ENCODE measurements at places on chromosomes 5 and 9. TPM values are rescaled to one million over a fixed set of nuclear protein-coding genes. Genes with fewer than 3 reads are reported as not detected.

Gene SLC6A19
- not detected for total RNA-seq

Gene TRIM7
- total RNA-seq: 2.1 TPM

Gene IFNA21
- total RNA-seq: not detected

Gene ZNF354C
- total RNA-seq: 12.1 TPM

Gene FGF18
- 3.0 TPM for total RNA-seq

Gene SAP30L
- 36.0 TPM for total RNA-seq

Data from sigmoid colon (tissue), 7 donors.